ENCODE measurements at places on chromosomes 3 and 15.

GRCh38 chr15:84736375-84736774, 12.0 kb upstream of the ZNF592 start:
- DNase-seq: peak; percentile 80

DNA sequence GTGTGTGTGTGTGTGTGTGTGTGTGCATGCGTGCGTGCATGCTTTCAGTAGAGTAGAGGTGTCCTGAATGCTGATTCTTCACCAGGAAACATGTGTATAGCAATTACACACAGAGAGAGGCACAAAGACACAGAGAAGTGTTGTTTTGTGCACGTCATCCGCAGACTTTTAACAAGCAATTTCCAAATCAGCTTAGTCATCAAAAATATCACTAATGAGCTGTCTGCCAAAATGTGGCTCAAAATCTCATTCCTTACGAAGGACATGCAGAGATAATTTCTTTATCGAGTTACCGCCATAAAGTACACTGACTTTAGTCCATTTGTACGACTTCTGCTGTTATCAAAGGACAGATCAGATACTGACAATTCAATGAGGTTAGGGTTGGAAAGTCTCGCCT, 274.9 kb upstream of the RARB start:
- no peak for DNase-seq

DNA sequence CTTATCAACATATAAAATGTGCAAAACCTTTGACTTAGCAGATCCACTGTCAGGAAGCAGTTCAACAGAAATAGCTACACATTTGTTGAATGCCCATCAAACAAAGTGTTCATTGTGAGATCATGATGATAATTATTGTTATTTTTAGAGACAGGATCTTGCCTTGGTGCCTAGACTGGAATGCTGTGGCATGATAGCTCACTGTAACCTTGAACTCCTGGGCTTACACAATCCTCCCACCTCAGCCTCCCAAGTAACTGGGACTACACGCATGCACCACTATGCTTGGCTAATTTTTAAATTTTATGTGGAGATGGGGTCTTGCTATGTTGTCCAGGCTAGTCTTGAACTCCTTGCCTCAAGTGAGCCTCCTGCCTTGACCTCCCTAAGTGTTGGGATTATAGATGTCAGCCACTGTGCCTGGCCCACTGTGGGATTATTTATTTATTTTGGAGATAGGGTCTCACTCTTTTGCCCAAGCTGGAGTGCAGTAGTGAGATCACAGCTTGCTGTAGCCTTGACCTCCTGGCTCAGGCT, 8.8 kb downstream of the MAP2K5 start:
- no peak for DNase-seq

- no peak for DNase-seq
These were observed 56.5 kb upstream of the STT3B start for GRCh38 chr3:31476209-31476608.

GRCh38 chr3:145952536-145952935, 208.4 kb downstream of the PLOD2 start:
- no peak for DNase-seq

GRCh38 chr3:64880916-64881315, 193.1 kb upstream of the ADAMTS9 start:
- no peak for DNase-seq

- no peak for DNase-seq
These were observed 40.1 kb downstream of the FBXO22 start for GRCh38 chr15:75943713-75944215.

- DNase-seq: no peak
These were observed 8.4 kb downstream of the MITF start for GRCh38 chr3:69747511-69748258.

DNA sequence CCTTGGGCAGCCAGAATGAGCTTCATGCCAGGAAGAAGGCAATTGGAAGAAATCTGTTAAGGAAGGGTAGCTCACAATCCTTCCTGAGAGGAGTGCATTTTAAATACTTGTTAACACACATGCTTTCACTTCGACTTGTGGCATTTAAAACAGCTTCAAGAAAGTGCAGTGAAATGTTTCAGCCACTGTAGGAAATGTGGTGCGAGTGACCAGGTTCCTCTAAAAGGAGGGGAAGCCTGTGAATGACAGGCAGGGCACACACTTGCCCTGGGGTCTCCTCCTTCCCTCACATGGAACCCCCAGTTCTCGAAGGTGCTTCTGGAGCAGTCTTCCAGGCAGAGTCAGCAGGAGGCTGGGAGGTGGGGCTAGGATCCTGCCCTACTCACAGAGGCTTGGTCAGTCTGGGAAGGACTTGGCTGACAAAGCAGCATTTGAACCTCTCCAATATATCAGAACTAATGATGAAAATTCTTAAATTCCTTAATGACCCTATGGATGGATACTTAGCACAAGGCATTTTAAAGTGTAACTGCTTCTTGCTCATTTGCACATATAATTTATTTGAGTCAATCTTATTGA, 358.6 kb downstream of the CHST2 start:
- no peak for DNase-seq

DNA sequence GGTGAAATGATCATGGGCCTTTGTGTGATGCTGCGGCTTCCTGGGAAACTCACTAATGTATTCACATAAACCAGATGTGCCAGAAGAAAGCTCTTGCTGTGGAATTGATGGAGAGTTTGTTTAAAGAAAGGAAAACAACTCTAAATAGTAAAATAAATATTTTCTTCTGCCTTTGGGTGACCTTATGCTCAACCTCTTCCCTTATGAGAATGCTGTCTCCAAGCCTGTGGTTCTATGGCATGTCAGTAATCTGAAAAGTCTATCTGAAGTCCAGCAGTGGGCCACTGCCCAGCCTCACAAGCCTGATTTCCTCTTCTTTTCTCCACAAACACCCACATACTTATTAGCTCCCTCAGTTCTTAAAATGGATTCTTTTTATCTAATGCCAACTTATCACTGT, 49.9 kb upstream of the PHLDB2 start:
- DNase-seq: no peak

DNA sequence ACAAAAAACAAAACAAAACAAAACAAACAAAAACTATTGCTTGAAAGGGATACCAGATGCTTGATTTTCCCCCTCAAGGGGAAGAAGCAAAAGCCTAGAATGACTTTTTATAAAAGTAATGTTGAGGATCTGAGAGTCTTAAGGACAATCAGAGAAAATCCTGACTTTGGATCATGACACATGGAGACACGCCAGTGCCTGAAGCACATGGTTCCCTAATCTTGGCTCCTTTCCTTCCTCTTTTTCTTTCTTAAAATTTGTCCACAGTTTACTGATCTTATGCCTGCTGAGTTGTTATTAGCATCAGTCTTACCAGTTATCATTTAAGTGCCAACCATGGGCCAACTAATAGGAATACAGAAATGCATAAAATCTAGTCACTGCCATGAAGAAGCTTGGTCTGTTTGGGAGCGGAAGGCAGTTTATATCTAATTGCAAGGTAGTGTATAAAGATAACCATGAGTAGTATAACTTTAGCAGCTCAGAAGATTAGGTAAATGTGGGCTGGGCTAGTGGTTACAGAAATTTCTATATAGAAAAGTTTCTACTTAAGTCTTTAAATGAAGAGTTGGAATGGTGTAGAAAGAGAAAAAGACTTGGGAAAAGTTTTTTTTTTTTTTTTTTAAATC, 6.9 kb downstream of the GLCE start:
- no peak for DNase-seq

- no peak for DNase-seq
These were observed 1071.6 kb downstream of the PLOD2 start for GRCh38 chr3:145089337-145089736.

DNA sequence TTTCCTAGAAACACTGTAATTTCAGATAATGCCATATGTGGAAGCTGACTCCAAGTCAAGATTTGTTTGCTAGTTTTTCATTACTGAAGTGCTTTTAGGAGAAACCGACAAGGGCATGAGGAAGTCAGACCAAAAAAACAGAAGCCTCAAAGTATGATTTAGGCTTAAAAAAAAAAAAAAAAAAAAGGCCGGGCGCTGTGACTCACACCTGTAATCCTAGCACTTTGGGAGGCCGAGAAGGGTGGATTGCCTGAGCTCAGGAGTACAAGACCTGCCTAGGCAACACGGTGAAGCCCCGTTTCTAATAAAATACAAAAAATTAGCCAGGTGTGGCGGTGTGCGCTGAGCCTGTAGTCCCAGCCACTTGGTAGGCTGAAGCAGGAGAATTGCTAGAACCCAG, 11.6 kb downstream of the RPL15 start:
- no peak for DNase-seq

GRCh38 chr3:16024548-16024947, 149.9 kb upstream of the GALNT15 start:
- DNase-seq: no peak

GRCh38 chr3:111603679-111604078, 8.5 kb upstream of the ZBED2 start:
- no peak for DNase-seq

DNA sequence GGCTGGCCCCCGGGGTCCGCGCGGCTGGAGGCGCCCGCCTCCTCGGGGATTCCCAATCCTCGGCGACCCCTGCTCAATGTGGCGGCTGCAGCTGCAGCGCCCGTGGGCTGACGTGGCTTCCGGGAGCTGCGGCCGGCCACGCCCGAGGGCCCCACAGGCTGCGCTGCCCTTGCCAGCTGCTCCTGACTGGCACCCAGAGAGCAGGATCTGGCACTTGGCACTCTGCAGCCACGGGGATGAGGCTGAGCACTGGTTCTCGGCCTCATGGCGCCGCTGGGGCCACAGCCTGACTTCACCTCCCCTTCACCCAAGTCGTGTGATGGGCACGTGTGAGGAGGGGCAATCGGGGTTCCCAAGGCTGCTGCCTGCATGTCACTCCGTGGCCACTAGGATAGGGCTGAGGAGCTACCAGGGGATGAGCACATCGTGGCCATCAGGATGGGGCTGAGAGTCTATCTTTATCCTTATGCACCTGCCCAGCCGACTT, 267.8 kb upstream of the FRG2C start:
- DNase-seq: no peak

GRCh38 chr3:119300991-119301391, 6.8 kb downstream of the ARHGAP31 start:
- no peak for DNase-seq

DNA sequence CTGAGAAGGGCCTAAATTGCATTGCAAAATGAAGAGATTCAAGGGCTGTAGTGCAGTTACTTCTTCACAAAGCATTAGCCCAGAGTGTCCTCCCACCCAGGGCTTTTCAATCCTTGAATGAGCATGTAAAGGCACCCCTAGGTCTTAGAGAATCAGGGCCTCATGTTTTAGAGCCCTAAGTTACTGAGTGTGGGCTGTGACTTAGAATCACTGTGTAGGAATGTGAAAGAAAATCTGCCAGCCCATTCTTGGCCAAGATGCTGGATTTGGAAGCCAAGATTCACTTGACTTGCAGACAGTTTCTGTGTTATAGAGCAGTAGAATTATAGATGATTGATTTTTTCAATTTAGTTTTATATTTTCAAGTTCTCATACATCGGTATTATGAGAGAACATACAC, 153.2 kb downstream of the MYRIP start:
- no peak for DNase-seq

- no peak for DNase-seq
These were observed 17.0 kb downstream of the CA12 start for GRCh38 chr15:63364399-63365272.

- DNase-seq: no peak
These were observed 159.5 kb downstream of the CD47 start for GRCh38 chr3:107931326-107931725.

DNA sequence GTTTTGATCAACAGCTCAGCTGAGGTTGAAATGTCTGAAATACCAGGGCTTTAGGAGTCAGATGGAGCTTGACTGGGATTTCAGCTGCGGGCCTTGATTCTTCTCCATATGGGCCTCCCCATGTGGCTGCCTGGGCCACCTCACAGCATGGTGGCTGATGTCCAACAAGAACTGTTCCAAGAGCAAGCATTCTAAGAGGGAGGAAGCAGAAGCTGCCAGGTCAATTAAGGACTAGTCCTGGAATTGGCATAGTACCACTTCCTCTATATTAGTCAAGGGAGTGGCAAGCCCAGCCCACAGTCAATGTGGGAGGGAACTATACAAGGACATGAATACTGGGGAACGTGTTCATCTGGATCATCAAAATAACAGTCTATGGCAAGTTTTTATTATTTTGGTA, 181.7 kb upstream of the ANKRD28 start:
- DNase-seq: no peak

DNA sequence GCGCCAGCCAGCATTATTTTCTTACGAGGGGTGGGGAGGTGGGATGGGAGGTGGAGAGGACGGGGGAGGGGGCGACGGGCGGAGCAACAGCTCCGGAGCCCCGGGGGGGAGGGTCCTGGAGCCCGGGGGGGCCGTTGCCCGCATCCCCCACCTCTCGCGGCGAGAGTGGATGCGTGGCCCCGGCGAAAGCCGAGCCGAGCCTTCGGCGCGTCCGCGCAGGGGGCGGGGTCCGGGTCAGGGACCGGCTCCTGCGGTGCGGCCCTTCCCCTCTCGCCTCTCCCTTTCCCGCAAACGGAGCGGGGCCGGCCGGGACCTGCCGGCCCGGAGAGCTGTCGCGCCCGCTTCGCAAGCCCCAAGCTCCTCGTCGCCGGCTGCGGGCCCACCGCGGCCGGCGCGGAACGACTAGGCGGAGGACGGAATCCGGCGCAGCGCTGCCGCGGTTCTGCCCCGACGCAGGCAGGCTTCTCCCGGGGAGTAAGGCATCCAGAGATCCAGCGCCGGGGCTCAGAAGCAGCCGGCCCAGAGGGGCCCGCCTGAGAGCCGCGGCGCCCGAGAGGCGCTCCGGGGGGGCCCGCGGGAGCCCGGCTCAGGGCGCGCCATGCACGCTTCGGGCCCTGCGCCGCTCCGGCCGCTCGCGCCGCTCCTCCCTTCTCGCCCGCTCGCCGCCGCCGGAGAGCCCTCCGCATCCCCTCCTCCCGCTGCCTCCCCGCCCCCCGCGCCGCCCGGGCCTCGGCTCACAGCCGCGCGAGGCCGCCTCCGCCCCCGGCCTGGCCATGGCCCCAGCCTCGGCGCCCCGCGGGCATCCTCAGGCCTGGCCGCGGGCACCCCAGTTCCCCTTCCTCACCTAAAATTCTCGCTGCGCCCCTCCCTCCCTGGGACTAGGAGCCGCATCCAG, 459 bp upstream of the ADCY5 start:
- no peak for DNase-seq

Measured in CD4-positive, alpha-beta T cell treated with Interleukin-10 for 1 hour (primary cell).